ENCODE measurements at places on chromosomes 2 and 18.

DNA sequence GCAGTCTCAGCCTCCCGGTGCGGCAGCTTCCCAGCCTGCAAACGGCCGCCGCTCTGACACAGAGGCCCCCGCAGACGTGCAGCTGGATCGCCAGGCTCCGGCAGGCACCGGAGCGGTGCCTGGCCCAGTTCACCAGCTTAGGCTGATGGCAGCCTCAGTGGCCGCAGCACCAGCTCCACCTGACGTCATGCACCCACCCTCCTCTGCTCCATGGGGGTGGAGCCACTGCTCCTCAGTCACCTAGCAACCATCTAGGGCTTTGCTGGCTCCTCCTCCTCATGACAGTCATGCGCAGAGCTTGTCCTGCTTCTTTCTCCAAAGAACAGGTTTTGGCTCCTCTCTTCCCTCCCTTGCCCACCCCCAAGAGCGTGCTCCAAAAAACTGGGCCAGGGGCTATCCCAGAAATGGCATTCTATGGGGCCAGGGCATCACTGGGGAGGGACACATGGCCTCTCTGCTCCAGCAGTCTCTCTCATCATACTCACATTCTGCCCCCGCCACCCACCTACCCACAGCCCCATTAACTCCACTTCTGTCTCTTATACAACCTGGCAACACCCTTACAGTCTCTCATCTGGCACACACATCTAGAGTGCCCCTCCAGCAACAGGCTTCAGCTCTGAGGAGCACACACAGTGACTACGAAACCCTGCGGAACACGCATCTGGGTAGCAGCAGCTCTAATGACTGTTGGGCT, 5.5 kb downstream of the DCTN1 start:
- H3K27me3 ChIP-seq, result no peaks in the 10 kb centered on the region
- peak; percentile 89 for DNase-seq
- peak overlapping the region; percentile 20 for H3K4me3 ChIP-seq
- peaks cover 35% of the 10 kb centered on the region for H3K4me1 ChIP-seq
- peaks cover 17% of the 10 kb centered on the region for H3K36me3 ChIP-seq
- peak overlapping the region; percentile 67 for H3K27ac ChIP-seq

DNA sequence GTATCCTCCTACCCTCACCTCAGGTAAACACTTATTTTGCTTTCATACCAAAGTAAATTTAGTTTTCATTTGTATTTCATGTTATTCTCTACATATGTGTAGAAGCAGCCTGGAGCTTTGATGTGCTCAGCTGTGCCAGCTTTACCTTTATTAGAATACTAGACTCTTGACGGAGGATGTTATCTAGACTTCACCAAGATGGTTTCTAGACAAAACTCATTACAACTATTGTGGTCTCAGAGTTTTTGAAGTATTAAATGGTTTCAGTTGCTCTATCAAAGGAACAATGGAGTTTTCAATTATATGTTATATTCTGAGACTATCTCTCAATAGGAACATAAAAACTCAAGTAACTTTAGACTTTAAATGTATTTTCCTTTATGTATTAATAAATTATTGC, 5.0 kb upstream of the IL18RAP start:
- no peak overlapping the region for H3K4me3 ChIP-seq
- no peak for DNase-seq
- no peaks in the 10 kb centered on the region for H3K27me3 ChIP-seq
- no peaks in the 10 kb centered on the region for H3K36me3 ChIP-seq

GRCh38 chr2:137837830-137838229, 126.4 kb upstream of the HNMT start:
- no peaks in the 10 kb centered on the region for H3K27me3 ChIP-seq
- H3K4me1 ChIP-seq, result no peaks in the 10 kb centered on the region
- H3K4me3 ChIP-seq, result no peak overlapping the region
- DNase-seq, result no peak
- H3K27ac ChIP-seq, result no peak overlapping the region

GRCh38 chr2:186748354-186748753, 54.5 kb downstream of the FAM171B start:
- no peaks in the 10 kb centered on the region for H3K27me3 ChIP-seq
- H3K4me1 ChIP-seq, result peaks cover 4% of the 10 kb centered on the region
- H3K4me3 ChIP-seq, result no peak overlapping the region
- H3K36me3 ChIP-seq, result no peaks in the 10 kb centered on the region

DNA sequence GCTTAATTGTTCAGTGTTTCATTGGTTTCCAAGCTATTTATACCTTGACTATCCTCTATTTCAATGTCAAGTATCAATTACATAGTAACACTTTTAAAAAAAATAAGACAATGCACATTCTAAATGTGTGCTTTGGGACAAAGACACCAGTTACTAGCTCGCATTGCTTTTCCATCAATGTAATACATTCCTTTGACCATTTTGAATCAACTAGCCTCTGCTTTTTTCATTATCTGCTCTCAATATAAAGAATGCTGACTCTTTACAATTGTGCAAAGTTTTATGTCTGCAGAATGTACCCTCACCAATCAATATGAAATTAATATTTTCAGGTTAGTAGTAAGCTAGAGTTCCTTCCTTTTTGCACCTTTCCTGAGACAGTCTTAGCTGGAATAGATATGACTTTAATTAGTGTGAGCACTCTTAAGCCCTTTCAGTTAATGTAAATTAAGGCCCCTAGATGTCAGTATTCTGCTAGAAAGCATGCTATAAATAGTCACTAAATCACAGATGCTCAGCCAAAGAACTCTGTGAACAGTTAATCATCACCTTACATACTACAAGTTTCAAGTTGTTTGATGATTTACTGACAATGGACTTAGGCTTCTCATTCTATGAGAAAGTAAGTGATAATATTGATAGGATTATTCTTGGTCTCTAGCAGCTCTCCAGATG, 413.6 kb downstream of the PTH2R start:
- no peak overlapping the region for H3K4me3 ChIP-seq
- no peaks in the 10 kb centered on the region for H3K27me3 ChIP-seq
- peaks cover 12% of the 10 kb centered on the region for H3K4me1 ChIP-seq
- peak overlapping the region; percentile 5 for H3K27ac ChIP-seq

DNA sequence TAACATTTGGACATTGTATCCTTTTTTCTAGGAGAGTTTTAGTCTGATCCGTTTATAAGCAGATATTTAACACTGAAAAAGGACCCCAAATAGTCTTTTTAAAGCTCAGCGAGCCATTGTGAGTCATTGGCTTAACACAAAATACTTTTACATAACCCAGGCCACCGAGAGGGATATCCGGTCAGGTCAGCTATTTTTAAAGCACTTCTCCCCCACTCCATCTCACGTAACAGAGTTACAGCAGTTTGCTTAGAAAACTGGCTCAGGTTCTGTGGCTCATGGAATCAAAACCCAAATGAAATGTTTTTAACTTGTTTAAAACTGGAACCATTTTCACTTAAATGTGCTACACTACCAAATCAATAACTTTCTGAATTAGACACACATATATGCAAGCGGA, 23.9 kb downstream of the COL4A3 start:
- H3K27me3 ChIP-seq, result no peaks in the 10 kb centered on the region
- DNase-seq, result peak; percentile 70
- H3K4me1 ChIP-seq, result peaks cover 21% of the 10 kb centered on the region
- no peaks in the 10 kb centered on the region for H3K36me3 ChIP-seq
- H3K27ac ChIP-seq, result peak overlapping the region; percentile 56

DNA sequence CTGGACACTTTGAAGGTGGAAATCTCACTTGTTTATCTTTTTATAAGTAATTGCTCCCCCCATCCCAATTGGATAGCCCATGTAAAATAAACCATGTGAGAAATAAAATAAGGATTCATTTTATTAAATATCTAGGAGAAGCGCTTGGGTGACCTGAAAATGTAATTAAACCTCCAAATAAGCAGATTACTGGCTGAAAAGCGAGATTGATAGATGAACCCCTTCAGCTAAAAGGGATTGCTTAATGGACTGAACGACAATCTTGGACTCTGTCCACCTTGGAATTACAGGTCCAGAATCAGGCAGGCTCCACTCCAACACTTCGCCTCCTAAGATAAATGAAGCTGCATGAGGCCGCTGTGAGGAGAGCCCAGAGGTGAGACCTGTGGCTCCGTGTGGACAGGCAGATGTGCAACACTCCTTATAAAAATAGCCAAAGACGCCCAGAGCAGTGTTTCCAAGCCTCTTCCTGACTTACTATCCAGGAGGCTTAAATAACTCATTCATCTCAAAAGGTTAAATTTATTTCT, 441.5 kb downstream of the MTX2 start:
- peak overlapping the region; percentile 8 for H3K27ac ChIP-seq
- no peaks in the 10 kb centered on the region for H3K36me3 ChIP-seq
- peaks cover 15% of the 10 kb centered on the region for H3K4me1 ChIP-seq
- no peak for DNase-seq

DNA sequence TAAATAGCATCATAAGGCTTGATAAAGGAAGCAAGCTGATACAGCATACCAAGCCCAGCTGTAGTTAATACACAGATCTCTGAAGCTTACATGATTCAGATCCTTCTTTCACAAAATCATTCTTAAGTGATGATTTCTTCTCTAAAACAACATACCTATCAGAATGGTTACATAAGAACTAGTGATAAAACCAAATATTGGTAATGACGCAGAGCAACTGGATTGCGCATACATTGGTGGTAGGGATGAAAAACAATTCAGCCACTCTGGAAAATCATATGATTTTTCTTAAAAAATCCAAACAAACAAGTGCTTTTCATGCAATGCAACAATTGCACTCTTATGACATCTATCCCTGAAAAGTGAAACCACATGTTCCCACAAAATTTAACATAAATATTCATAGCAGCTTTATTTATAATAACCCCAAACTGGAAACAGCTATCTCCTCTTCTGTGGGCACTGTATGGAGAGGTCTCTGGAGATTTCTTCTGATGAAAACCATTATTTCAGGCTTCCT, 153.6 kb upstream of the DSEL start:
- H3K4me3 ChIP-seq, result no peak overlapping the region
- no peaks in the 10 kb centered on the region for H3K4me1 ChIP-seq
- H3K27me3 ChIP-seq, result no peaks in the 10 kb centered on the region

DNA sequence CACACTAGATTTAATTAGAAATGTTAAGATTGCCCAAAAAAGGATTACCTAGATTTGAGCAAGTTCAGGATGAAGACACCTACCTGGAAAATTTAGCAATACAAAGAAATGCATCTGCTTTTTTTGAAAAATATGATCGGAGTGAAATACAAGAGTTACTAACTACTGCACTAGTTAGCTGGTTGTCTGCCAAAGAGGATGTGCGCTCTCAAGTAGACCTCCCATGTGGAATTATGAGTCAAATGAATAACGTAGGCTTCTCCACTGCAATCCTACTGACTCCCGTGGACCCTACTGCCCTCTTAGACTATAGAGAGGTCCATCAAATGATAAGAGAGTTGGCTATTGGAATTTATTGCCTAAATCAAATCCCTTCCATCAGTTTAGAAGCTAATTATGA, 2.0 kb downstream of the ANKAR start:
- no peak for DNase-seq
- H3K4me1 ChIP-seq, result no peaks in the 10 kb centered on the region
- H3K4me3 ChIP-seq, result no peak overlapping the region
- no peaks in the 10 kb centered on the region for H3K27me3 ChIP-seq
- no peak overlapping the region for H3K27ac ChIP-seq

GRCh38 chr2:62482558-62483352, 23.2 kb downstream of the TMEM17 start:
- H3K4me1 ChIP-seq, result peaks cover 3% of the 10 kb centered on the region
- no peak for DNase-seq
- H3K36me3 ChIP-seq, result no peaks in the 10 kb centered on the region
- H3K4me3 ChIP-seq, result no peak overlapping the region
- H3K27ac ChIP-seq, result no peak overlapping the region

- H3K27me3 ChIP-seq, result no peaks in the 10 kb centered on the region
- H3K4me1 ChIP-seq, result no peaks in the 10 kb centered on the region
- H3K27ac ChIP-seq, result no peak overlapping the region
Measured at GRCh38 chr2:13578547-13578946, 861.8 kb downstream of the TRIB2 start.

DNA sequence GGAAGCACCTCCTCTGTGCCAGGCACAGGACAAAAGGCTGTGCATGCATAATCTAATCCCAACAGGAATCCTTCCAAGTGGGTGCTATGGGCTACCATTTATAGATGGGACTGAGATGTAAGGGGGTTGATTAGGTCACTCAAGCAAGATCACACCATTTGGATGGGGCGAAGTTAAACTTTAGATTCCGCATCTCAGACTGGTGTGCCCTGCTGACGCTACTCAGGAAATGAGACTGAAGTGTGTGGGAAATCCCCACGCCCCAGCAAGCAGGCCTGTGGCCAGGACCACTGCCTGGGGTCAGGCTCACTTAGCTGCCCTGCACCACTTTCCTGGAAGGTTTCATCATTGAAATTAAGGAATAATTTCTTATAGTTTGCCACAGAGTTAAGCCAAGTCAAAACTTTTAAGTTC, 70.5 kb upstream of the PPP1CB start:
- peaks cover 21% of the 10 kb centered on the region for H3K4me1 ChIP-seq
- no peaks in the 10 kb centered on the region for H3K27me3 ChIP-seq
- no peaks in the 10 kb centered on the region for H3K36me3 ChIP-seq
- H3K4me3 ChIP-seq, result no peak overlapping the region
- H3K27ac ChIP-seq, result no peak overlapping the region

DNA sequence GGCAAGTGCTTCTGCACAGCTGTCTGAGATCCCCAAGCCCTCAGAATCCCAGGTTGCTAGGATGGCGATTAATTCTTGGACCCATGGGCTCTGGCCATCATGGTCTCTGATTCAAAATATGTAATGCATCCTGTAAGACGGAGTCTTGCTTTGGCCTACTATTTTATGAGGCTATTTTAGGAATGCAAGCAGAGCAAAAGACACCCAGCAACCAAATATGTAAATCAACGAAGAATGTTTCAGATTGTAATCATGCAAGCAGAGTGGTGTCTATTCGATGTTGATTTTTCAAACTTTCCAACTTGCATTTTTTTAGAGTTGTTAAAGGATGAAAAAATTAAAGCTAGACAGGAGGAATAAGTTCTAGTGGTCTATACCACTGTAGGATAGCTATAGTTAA, 154.8 kb downstream of the COL6A3 start:
- no peaks in the 10 kb centered on the region for H3K27me3 ChIP-seq
- no peaks in the 10 kb centered on the region for H3K36me3 ChIP-seq
- DNase-seq, result no peak
- no peak overlapping the region for H3K4me3 ChIP-seq

- no peak overlapping the region for H3K4me3 ChIP-seq
- H3K27ac ChIP-seq, result no peak overlapping the region
- DNase-seq, result peak; percentile 88
- no peaks in the 10 kb centered on the region for H3K36me3 ChIP-seq
Measured at GRCh38 chr2:96241900-96242611, 23.7 kb downstream of the TMEM127 start.

- no peaks in the 10 kb centered on the region for H3K27me3 ChIP-seq
- no peaks in the 10 kb centered on the region for H3K4me1 ChIP-seq
- no peaks in the 10 kb centered on the region for H3K36me3 ChIP-seq
- no peak overlapping the region for H3K27ac ChIP-seq
- no peak overlapping the region for H3K4me3 ChIP-seq
- DNase-seq, result peak; percentile 45
Measured at GRCh38 chr2:99644419-99644787, 154.6 kb upstream of the REV1 start.

DNA sequence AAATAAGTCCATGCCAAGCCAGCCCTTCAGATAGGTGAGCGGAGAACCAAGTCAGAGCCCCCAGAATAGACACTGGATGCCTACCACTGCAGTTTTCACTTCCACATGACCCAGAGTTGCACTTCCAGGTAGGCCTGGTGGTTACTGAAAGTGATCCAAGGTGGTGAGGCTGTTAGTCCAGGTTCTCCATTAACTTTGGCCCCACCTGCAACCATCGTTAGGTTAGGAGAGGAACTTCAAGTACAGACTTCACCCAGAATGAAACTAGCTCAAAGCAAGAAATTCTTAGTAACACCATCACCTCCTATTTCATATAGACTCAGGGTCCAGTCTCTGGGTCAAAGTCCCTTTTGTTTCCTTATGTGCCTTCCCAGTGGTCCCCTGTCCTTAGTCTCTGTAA, 293.1 kb upstream of the ID2 start:
- DNase-seq, result no peak
- no peaks in the 10 kb centered on the region for H3K27me3 ChIP-seq
- H3K4me3 ChIP-seq, result no peak overlapping the region
- no peaks in the 10 kb centered on the region for H3K4me1 ChIP-seq
- no peak overlapping the region for H3K27ac ChIP-seq
